HFFc6 (cell line): ENCODE measurements at places on chromosomes 16 and 17. TPM values are rescaled to one million over a fixed set of nuclear protein-coding genes. Genes with fewer than 3 reads are reported as not detected.

Gene KCTD13
- 13.9 and 15.4 TPM in 2 replicates for total RNA-seq

DNA sequence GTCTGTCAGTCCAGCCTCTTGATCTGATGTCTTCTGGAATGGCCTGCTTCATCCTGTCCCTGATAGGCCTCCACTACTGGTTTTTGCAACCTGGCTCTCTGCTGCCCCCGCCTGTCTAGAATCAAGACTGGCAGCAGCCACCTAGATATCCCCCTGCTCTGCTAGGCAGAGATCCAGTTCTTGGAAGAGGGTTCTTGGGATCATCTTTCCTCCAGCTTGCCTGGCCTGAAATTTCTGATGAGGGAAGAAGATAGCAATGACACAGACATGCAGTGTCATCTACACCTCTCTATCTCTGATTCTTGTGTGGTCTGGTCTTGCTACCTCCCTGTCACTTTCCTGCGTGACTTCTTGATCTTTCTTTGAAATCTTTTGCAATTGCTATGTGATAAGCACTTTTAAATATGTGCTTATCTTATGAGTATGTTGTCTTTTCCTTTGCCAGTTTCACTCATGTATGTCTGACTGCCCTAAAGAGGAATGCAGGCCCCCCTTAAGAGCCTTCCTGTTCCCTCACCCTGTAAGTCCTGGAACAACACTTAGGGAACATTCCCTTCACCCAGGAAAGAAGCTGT is 20.3 kb upstream of the NFATC3 start:
- no peak overlapping the region; the same call in 1 of the 2 replicates for H3K4me3 ChIP-seq
- H3K4me1 ChIP-seq = peaks cover 28% of the 10 kb centered on the region
- peaks cover 8% of the 10 kb centered on the region; the same call in 1 of the 2 replicates for H3K36me3 ChIP-seq
- H3K27me3 ChIP-seq = no peaks in the 10 kb centered on the region
- H3K27ac ChIP-seq = peak overlapping the region; percentile 64

Gene SDR42E2
- total RNA-seq = not detected in 3 replicates

DNA sequence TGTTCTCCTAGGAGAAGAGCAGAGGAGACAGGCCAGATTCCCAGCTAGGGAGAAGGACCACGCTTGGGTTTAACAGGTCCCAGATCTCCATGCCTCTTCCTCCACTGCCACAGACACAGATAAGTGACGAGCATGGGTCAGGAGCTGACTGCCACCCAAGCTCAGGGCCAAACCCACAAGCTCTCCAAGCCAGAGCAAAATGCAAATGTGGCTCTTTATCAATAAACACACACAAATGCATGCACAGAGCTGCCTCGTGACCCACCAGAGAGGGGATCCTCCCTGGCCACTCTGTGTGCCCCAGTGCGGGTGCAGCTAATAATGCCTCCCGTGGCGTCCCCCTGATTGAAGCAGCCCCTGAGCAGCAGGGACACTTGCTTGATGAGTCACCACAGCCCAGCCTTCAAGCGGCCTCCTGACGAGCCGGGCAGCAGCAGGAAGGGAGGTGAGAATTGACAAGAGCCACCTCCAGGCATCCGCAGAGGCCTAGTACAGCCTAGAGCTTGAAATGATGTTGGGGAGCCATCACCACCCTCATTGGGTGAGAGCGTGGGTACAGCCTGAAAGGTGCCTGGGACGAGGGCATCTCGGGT is 143.9 kb downstream of the CCDC182 start:
- no peak for DNase-seq
- H3K4me1 ChIP-seq = peaks cover 52% of the 10 kb centered on the region
- no peak overlapping the region for H3K27ac ChIP-seq
- H3K36me3 ChIP-seq = no peaks in the 10 kb centered on the region
- H3K4me3 ChIP-seq = no peak overlapping the region
- H3K27me3 ChIP-seq = no peaks in the 10 kb centered on the region; the same call in 1 of the 2 replicates
